ENCODE measurements at places on chromosomes 1 and 21. TPM values are rescaled to one million over a fixed set of nuclear protein-coding genes. Genes with fewer than 3 reads are reported as not detected.

- H3K4me3 ChIP-seq: no peak overlapping the region
- H3K4me1 ChIP-seq: peaks cover 11% of the 10 kb centered on the region
- H3K27ac ChIP-seq: no peak overlapping the region
- H3K36me3 ChIP-seq: no peaks in the 10 kb centered on the region
- DNase-seq: no peak
Measured at GRCh38 chr1:16262067-16262466, 25.1 kb upstream of the CPLANE2 start.

DNA sequence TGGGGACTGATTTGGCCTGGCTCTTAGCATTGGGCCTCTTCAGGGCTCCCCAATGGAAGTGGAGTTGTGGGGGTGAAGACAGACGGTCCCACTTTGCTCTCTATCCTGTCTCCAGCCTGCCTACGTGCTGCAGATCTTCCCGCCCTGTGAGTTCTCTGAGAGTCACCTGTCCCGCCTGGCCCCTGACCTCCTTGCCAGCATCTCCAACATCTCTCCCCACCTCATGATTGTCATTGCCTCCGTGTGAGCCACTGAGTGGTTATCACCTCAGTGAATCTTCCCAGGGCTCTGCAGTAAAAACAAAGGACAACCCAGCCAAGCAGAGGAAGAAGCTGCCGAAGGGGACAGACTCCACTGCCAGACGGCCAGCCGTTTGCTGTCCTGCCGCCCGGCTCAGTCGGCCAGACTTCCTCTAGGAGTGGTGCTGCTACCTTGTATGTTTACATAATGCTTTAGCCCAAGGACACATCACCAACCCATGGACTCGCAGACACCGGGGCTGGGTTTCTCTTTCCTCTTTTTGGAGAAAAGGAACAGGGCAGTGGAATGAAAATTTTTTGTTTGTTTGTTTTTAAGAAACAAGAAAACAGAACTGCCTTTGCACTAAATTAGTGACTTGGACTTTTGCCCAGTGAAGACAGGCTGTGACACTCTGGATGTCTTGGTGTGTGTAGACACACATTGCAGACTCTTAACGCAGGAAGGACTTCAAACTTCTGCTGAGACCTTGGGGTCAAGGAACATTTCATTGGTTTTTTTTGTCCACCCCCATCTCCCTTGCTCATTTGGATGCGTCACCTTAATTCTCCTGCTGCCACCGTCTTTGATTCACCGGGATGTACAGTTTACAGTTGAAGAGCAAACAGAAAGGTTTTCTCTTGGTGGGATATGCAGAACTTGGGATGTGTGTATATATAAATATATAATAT lies 36.5 kb downstream of the ZBTB17 start:
- H3K27ac ChIP-seq: peak overlapping the region; percentile 44
- no peak overlapping the region for H3K4me3 ChIP-seq
- no peaks in the 10 kb centered on the region for H3K4me1 ChIP-seq
- no peak for DNase-seq
- no peaks in the 10 kb centered on the region for H3K27me3 ChIP-seq
- H3K36me3 ChIP-seq: no peaks in the 10 kb centered on the region

Gene MASP2
- not detected for total RNA-seq

- H3K36me3 ChIP-seq: no peaks in the 10 kb centered on the region
- no peak overlapping the region for H3K27ac ChIP-seq
- H3K4me3 ChIP-seq: no peak overlapping the region
- H3K4me1 ChIP-seq: no peaks in the 10 kb centered on the region
- no peaks in the 10 kb centered on the region for H3K27me3 ChIP-seq
Measured at GRCh38 chr1:30857964-30858363, 50.6 kb downstream of the SDC3 start.

Gene PROX1
- total RNA-seq: 6.2 TPM

DNA sequence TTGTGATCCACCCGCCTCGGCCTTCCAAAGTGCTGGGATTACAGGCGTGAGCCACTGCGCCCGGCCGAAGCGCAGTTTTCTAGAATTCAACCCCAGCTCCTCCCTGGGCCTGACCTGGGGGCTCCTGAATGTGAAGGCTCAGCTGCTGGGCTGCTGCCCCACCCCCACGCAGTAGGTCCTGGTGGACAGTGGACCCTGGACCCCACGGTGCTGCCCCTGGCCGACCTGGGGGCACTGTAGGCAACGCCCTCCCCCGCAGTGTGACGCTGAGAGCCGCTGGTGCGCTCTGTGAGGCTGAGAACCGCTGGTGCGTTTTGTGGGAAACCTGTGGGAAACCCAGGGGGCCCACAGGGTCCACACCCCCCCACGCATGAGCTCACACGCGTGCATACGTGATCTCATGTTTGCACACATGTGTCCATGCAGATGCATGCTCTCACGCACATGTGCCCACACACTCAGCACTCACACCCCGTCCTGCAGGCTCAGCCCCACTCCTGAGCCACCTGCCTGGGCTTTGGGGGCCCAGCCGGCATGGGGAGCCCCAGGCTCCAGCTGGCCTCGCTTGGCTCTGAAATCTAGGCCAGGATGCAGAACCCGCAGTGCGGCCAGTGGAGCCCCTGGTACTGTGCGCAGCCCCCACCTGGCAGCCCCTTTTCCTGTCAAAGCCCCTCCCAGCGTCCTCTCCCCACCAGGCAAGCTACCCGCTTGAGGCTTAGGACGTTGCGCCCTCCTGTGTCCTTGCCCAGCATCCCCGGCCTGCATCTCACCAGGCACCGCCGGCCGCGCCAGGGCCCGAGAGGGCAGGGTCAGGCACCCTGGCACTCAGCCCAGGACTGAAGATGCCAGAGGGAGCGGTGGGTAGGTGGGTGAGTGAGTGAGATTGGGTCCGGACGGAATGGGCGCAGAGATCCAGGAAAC lies 67.7 kb downstream of the COL18A1 start:
- no peak overlapping the region for H3K4me3 ChIP-seq
- no peaks in the 10 kb centered on the region for H3K27me3 ChIP-seq
- peaks cover 26% of the 10 kb centered on the region for H3K4me1 ChIP-seq

GRCh38 chr1:26750428-26750827 lies 37.3 kb upstream of the PIGV start:
- no peak for DNase-seq
- peaks cover 15% of the 10 kb centered on the region for H3K4me1 ChIP-seq
- H3K27ac ChIP-seq: no peak overlapping the region
- H3K27me3 ChIP-seq: no peaks in the 10 kb centered on the region
- no peak overlapping the region for H3K4me3 ChIP-seq
- H3K36me3 ChIP-seq: no peaks in the 10 kb centered on the region
